ENCODE measurements at places on chromosomes 1 and 21.

GRCh38 chr1:107919953-107920352 is 45.0 kb downstream of the VAV3 start:
- no peak overlapping the region for H3K27ac ChIP-seq
- H3K4me3 ChIP-seq, result no peak overlapping the region
- H3K36me3 ChIP-seq, result no peaks in the 10 kb centered on the region
- no peaks in the 10 kb centered on the region for H3K27me3 ChIP-seq
- DNase-seq, result no peak

DNA sequence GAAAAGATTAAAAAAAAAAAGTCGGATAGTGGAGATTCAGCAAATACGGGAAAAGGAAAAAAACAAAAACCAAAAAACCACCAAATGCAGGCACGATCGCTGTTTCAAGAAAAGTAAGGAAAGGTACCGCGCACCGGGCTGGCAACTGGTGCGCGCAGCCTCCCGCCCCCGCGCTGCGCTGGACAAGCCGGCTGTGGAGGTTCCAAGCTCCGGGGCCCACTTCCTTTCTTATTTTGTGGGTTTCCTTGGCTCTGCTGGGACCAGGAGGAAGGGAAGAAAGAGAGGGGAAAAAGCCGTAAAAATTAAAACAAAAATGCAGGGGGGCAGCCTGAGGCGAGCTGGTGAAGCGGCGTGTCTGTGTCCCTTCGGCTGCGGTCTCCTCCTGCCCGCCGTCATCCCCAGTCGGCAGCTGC is 233 bp downstream of the ADAMTS5 start:
- no peaks in the 10 kb centered on the region for H3K36me3 ChIP-seq
- peak overlapping the region; percentile 53 for H3K27ac ChIP-seq
- peak overlapping the region; percentile 61 for H3K4me3 ChIP-seq
- no peak for DNase-seq
- no peaks in the 10 kb centered on the region for H3K4me1 ChIP-seq
- no peaks in the 10 kb centered on the region for H3K27me3 ChIP-seq

DNA sequence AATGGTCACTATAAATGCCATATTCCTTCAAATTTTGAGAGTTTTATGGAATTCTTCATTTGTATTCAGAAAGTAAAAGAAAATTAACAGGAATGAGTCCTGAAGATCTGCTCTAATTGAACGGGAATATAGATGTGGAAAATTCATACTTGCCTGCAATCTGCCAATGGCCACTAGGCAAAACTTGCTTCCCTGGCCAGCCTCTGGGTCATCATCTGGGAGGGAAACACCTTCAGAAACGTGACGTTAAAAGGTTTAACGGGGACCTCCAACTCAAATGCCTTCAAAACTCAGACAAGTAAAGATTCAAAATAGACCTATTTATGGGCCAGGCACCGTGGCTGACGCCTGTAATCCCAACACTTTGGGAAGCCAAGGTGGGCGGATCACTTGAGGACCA is 21.7 kb upstream of the CTSK start:
- H3K36me3 ChIP-seq, result peaks cover 2% of the 10 kb centered on the region
- DNase-seq, result peak; percentile 24
- H3K27ac ChIP-seq, result no peak overlapping the region
- no peaks in the 10 kb centered on the region for H3K27me3 ChIP-seq

GRCh38 chr1:10431070-10431730 is 967 bp downstream of the CENPS start:
- no peak overlapping the region for H3K27ac ChIP-seq
- peak; percentile 51 for DNase-seq
- peak overlapping the region; percentile 81 for H3K4me3 ChIP-seq
- no peaks in the 10 kb centered on the region for H3K27me3 ChIP-seq
- peaks cover 2% of the 10 kb centered on the region for H3K4me1 ChIP-seq

- peak; percentile 88 for DNase-seq
- no peaks in the 10 kb centered on the region for H3K27me3 ChIP-seq
- peaks cover 11% of the 10 kb centered on the region for H3K4me1 ChIP-seq
- H3K36me3 ChIP-seq, result no peaks in the 10 kb centered on the region
Measured at GRCh38 chr1:229227298-229227919, 43.5 kb upstream of the RAB4A start.

GRCh38 chr1:168348146-168348709 is 67.6 kb downstream of the TBX19 start:
- no peak overlapping the region for H3K27ac ChIP-seq
- no peak for DNase-seq

DNA sequence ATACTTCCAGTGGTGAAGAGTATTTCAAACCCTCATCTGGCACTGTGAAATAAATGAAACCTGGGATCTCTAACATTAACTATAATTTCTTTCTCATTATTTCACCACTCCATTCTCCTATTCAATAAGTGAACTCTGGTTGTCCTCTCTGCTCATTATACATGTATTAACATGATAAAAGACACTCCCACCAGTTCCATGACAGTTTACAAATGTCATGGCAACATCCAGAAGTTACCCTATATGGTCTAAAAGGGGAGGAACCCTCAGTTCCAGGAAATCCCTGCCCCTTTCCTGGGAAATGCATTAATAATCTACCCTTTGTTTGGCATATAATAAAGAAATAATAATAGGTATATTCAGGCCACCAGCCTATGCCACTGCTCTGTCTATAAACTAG is 62.7 kb upstream of the BRINP3 start:
- H3K36me3 ChIP-seq, result no peaks in the 10 kb centered on the region
- no peaks in the 10 kb centered on the region for H3K27me3 ChIP-seq

GRCh38 chr1:248779350-248779749 is 23.8 kb upstream of the LYPD8 start:
- H3K4me3 ChIP-seq, result no peak overlapping the region
- H3K27me3 ChIP-seq, result no peaks in the 10 kb centered on the region
- no peaks in the 10 kb centered on the region for H3K4me1 ChIP-seq
- H3K36me3 ChIP-seq, result no peaks in the 10 kb centered on the region

GRCh38 chr1:179253286-179253972 is 24.0 kb upstream of the ABL2 start:
- no peaks in the 10 kb centered on the region for H3K27me3 ChIP-seq
- no peaks in the 10 kb centered on the region for H3K4me1 ChIP-seq
- H3K27ac ChIP-seq, result no peak overlapping the region

DNA sequence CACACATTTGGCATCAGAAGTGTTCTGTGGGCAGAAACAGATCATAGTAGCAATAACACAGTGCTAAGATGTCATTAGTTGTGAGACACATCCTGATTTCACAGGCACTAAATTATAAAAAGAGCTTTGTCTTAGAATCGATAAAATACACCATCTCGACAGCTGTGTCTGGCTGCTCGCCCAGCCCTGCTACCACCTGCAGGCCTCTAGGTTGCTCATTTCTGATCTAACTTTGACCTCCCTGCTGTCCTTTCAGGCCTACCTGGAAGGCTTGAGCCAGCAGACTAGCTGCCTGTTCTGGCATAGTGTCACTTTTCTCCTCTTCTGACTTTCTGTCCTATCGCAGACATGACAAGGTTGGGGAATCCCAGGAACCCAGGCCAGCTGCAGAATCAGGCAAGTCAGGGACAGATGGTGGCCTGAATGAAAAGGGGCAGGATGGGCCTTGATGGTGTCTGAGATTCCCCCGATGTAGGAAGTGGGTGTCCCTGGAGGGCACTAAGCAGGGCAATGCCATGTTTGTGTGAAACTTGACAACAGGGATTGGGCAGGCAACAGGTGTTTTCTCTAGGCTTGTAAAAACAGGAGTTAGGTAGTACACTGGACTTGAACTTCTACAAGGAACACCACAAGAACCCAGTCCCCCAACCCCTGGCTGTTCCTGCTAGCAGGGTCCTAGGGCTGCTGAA is 66.6 kb upstream of the RHOU start:
- H3K27me3 ChIP-seq, result no peaks in the 10 kb centered on the region
- no peaks in the 10 kb centered on the region for H3K4me1 ChIP-seq
- H3K4me3 ChIP-seq, result no peak overlapping the region
- no peaks in the 10 kb centered on the region for H3K36me3 ChIP-seq
- no peak overlapping the region for H3K27ac ChIP-seq
- DNase-seq, result no peak

DNA sequence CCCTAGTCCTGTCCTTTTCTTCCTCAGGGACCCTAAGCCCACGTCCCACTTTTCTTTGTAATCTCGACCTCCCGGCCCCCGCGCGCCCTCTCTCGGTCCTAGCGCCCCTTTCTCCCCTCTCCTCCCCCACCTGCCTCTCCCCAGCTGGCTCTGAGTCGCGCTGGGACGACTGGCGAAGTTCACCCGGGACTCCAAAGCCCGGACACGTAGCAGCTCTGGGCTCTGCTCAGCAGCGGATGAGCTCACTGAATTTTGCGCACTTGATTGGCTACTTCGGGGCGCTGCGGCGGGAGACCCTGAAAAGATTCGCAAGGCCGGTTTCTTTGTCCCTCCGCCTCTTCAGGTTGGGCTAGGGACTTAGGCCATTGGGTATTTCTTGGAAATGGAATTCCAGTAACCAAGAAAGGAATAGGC is 16.3 kb upstream of the ACKR1 start:
- H3K4me3 ChIP-seq, result peak overlapping the region; percentile 64
- peak; percentile 98 for DNase-seq

DNA sequence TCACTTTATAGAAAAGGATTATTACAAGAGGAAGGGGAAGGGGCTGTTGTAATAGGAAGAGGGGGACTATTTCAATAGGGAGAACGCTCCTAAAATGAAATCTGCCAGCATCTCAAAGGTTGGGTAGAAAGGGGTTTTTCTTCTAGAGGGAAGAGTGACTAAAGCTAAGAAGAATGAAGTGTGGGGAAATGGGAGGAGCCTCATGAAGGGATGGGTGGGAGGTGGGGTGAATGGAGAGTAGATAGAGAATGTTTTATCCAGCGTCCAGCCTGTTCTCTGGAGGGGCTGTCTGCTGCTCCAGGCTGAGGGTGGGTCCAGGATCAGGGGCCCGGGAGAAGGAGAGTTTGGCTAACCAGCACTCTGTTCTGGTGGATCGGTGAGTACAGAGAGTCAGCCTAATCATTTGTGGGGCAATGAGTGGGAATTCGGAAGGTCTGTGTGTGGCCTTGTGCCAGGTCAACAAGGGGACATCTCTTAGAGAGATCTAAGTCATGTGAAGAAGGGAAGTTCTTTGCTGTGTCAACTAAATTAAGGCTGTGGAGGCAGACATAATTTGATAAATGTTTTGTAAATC is 25.2 kb downstream of the VN1R5 start:
- DNase-seq, result peak; percentile 45
- H3K4me1 ChIP-seq, result no peaks in the 10 kb centered on the region
- no peak overlapping the region for H3K27ac ChIP-seq
- no peaks in the 10 kb centered on the region for H3K36me3 ChIP-seq
- H3K27me3 ChIP-seq, result no peaks in the 10 kb centered on the region

GRCh38 chr1:71196685-71197084 is 115.8 kb upstream of the ZRANB2 start:
- no peak overlapping the region for H3K4me3 ChIP-seq
- no peak overlapping the region for H3K27ac ChIP-seq
- H3K27me3 ChIP-seq, result no peaks in the 10 kb centered on the region
- no peaks in the 10 kb centered on the region for H3K4me1 ChIP-seq
- no peak for DNase-seq
- H3K36me3 ChIP-seq, result no peaks in the 10 kb centered on the region

GRCh38 chr1:15075817-15076216 is 77.7 kb upstream of the TMEM51 start:
- H3K27ac ChIP-seq, result no peak overlapping the region
- no peaks in the 10 kb centered on the region for H3K27me3 ChIP-seq
- no peaks in the 10 kb centered on the region for H3K36me3 ChIP-seq
- no peaks in the 10 kb centered on the region for H3K4me1 ChIP-seq
- no peak for DNase-seq

DNA sequence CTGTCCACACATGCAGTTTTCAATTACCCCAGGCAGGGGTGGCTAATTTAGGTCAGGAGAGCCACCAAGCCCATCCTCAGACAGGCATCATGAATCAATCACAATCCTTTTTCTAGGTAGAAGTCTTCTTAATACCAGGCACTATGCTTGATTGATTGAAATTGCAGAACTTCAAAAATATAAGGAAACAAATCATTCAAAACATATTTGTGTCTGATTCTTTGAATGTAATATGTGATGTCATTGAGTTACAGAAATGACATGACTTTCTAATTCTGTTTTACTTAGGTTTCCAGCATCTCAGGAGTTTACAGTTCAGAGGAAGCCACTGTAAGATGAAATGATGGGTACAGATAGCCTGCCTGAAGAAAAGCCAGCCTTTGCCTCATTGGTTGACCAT is 26.7 kb downstream of the RXRG start:
- H3K36me3 ChIP-seq, result no peaks in the 10 kb centered on the region
- no peak for DNase-seq
- no peak overlapping the region for H3K27ac ChIP-seq
- no peaks in the 10 kb centered on the region for H3K4me1 ChIP-seq

DNA sequence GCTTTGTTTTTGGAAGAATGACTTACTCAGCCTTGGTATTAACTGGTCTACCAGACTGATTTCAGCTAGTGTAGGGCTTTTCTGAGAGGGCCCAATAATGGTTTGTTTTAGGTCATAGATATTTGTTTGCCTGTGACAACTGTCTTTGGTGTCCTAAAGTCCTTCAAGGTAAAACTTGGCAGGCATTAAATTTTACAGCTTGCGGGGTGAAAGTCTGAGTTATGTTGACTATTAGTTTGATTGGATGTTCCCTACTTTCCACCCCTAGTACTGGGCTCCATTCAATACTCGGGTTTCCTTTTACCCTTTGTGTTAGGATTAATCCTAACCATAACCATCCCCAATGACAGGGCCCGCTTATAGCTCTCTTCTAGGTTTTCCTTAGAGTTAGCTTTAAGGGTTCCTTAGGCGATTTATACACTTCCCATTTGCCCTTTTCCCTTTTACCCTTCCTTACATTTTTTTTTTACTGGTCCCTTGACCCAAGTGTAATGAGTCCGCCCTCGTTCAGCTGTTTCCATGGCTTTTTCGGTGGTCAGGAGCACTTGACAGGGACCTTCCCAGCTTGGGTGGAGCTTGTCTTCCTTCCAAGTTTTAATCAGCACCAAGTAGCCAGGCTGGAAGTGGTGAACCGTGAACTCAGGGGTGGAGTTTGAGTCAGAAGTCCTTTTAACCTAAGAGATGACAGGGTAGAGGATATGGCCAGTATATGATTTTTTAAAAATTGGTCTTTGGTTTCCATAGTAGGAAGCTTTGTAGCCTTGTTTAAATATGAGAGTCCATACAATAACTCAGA is 28.5 kb upstream of the LCE5A start:
- no peaks in the 10 kb centered on the region for H3K36me3 ChIP-seq
- no peaks in the 10 kb centered on the region for H3K4me1 ChIP-seq
- H3K27ac ChIP-seq, result no peak overlapping the region
- DNase-seq, result no peak

DNA sequence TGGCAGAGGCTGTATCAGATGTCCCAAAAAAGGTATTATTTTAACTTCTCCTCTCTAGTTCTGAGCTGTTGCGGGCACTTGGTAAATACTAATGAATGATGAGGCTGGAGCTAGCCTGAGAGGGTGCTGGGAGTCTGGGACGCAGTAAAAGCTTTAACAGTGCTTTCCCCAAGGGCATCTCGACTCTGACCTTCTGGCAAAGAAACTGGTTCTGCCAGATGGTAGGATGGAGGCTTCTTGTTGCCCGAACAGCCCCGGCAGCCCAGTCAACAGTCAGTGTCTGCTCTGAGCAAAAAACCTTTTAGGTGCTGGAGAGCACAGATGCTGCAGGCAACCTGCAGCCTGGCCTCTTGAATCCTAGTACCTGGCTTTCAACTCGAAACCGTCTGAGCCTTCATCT is 2.5 kb upstream of the PNRC2 start:
- H3K4me1 ChIP-seq, result no peaks in the 10 kb centered on the region
- DNase-seq, result peak; percentile 26
- no peaks in the 10 kb centered on the region for H3K36me3 ChIP-seq
- no peaks in the 10 kb centered on the region for H3K27me3 ChIP-seq
- no peak overlapping the region for H3K4me3 ChIP-seq
- H3K27ac ChIP-seq, result no peak overlapping the region
